ENCODE measurements at places on chromosomes 16 and 17.

DNA sequence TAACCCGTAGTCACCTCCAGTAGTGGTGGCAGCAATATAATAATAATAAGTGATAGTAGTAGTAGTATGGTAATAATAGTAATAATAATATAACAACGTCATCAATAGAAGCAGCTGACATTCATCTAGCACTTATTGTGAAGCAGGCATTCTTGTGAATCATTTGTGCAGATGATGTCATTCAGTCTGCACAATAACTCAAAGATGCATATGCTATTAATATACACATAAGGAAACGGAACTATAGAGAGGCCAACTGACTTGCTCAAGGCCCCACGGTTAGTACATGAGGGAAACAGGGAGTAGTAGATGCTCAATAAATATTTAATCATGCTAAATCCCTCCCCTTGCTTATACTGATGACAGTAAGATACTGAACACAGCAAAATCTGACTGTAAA lies 35.4 kb upstream of the GAN start:
- no peak for ATAC-seq

GRCh38 chr17:56913867-56914580 lies at the start of gene TRIM25:
TRIM25 (minus strand) TSS chr17:56914049; CDS start chr17:56913988, 61 bp downstream.
- peak; percentile 80 for ATAC-seq

DNA sequence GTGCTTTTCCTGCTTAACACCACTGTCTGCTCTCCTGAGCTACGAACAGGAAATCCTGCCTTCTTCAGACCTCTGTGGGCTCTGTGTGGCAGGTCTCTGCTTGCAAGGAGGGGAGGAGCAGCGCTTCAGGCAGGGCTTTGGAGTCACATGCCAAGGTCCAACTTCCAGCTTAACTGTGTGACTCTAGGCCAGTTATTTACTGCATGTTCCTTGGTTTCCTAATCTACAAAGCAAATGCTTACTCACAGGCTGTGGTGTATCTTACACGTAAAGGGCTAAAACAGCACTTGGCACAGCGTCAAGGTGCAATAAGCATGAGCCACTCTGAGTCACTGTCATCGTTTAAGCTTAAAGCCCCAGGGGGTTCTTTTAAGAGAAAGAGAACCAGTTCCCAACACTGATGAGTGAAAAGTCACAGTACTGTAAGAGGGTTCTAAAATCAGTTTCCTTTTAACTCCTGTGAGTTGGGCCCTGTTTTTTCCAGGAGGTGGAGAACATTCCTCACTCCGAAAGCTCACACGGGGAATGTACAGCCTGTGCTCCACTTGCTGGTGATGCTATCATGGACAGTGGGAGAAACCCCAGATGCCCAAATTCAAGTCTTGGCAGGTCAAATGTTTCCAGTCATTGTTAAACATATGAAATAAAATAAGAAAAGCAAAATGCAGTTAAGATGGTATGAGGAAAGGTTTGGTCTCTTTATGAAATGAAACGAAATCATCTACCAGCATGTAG lies 54.1 kb upstream of the BCAR1 start:
- ATAC-seq = peak; percentile 99

DNA sequence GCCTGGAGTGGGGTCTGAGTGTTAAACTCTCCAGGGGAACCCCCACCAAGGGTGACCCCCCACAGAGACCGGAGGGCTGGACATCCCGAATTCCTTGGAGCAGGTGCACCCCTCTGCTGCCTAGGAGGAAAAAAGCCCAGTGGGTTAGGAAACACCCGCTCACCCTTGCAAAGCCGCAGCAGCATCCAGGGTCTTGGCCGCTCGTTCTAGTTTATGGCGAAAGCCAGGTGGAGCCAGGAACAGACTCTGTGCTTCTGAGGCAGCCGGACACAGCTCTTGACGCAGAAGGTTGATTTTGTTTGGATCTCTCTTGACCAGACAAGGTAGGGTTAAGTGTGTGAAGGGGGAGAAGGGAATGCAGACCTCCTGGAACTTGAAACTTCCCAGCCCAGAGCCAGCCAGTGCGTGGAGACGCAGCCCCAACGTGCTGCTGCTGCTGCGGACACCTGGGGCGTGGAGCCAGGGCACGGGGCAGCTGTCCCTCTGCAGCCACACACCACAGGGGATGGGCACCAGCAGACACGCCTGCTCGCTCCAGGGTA lies 154.5 kb downstream of the LAT start:
- ATAC-seq = no peak

DNA sequence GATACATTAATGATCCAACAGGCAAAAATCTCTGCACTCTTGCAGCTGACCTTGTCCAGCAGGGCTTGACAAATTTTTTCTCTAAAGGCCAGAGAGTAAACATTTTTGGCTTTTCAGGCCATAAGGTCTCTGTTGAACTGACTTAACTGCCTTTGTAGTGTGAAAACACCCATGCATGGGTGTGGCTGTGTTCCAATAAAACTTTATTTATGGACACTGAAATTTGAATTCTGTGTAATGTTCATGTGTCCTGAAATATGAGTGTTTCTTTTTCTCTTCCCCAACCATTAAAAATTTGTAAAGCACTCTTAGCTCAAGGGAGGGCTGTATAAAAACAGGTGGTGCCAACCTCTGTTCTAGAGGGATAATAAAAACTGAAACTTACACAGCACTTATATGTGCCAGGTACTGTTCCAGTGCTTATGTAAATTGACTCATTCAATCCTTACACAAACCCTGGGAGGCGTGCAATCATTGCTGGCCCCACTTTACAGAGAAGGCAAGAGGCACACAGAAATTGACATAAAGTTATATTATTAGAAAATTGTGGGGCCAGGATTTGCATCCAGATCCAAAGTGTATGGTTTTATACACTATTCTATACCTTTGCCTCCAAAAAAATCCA lies 18.8 kb upstream of the ZNF423 start:
- ATAC-seq = no peak

DNA sequence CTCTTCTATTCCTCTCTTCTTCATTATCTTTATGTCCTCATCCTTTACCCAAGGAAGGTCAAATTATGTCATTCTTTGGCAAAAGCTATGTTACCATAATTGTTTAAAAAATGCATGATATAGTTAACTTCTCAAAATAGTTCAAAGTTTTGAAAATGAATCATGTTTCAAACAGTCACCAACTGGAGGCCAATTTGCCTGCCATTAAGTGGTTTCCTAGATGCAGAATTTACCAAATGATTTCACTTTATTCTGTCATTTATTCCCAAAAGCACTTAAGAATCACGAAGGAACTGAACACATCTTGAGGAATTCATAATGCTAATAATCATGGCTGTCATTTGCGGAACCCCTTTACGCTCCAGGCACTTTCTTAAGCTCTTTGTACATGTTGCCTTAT lies 190.9 kb upstream of the CDH11 start:
- no peak for ATAC-seq

DNA sequence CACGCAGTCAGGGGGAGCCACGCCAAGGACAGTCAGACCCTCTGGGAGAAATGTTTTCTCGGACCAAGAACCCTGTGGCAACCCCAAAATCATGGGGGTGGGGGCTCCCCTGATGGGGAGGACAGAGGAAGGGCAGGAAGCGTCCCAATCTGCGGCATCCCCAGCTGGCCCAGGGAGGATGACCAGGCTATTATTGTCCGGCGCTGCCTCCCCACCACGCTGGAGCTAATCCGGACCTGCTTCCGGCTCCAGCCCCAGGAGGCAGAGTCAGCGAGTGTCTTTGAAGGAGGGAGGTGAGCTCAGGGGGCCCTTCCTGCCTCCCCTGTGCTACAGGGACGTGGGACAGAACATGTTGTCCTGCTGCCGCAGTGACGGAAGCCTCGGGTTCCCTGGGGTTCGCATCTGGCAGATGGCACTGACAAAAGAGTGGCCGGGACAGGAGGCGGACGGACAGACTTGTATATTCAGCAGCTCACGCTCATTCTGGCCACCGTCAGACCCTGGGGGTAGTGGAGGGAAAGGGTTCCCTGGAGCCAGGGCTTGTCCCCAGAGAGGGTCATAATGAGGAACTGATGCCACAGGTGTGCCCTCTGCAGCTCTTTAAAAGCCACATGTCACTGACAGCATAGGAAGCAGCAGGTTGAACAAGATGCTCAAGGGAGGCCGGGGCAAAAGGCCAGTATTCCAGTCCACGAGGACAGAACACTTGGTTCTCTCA lies 54.3 kb upstream of the CDC42EP4 start:
- ATAC-seq = no peak

DNA sequence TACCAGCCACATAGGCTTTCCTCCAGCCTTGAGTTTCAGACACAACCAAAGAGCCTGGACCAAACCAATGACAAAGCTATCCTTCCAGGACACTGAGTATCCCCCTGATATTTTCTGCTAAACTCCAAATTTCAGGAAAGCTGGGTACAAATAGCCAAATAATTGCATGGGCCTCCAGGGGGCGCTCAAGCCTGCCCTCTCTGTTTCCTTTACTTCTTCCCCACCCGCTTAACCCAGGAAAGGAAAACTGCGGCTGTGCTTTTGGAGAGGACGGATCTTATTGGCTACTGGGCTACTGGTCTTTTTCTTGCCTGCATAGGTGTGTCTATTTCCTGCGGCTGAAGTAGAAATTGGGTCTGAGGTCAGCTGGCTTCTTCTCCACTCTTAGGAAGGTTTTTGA lies 30.1 kb downstream of the GNGT2 start:
- no peak for ATAC-seq

DNA sequence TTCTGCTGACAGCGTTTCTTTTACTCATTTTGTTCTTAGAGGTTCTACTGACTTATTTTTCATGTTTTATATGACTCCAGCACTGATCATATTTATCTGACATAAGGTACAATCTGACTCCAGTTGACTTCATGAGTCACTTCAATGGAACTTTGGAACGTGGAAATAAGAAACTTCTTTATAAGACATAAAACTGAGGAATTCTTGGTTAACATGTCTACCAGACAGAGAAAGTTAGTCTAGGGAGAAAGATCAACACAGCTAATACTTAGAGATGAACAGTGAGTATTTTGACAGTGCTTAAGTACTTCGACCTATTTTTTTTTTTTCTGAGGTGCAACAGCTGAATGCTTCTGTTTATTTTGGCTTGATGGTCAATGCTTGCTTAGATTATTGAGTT lies 679.5 kb downstream of the KCNJ2 start:
- no peak for ATAC-seq

- no peak for ATAC-seq
These were observed 13.1 kb downstream of the ODAD4 start for GRCh38 chr17:41943492-41943891.

- no peak for ATAC-seq
These were observed 11.7 kb downstream of the RHBDL3 start for GRCh38 chr17:32277284-32277683.

- no peak for ATAC-seq
These were observed 108.9 kb downstream of the MAP2K6 start for GRCh38 chr17:69523244-69523861.

- ATAC-seq = no peak
These were observed 18.2 kb upstream of the ABCA10 start for GRCh38 chr17:69246726-69247375.

DNA sequence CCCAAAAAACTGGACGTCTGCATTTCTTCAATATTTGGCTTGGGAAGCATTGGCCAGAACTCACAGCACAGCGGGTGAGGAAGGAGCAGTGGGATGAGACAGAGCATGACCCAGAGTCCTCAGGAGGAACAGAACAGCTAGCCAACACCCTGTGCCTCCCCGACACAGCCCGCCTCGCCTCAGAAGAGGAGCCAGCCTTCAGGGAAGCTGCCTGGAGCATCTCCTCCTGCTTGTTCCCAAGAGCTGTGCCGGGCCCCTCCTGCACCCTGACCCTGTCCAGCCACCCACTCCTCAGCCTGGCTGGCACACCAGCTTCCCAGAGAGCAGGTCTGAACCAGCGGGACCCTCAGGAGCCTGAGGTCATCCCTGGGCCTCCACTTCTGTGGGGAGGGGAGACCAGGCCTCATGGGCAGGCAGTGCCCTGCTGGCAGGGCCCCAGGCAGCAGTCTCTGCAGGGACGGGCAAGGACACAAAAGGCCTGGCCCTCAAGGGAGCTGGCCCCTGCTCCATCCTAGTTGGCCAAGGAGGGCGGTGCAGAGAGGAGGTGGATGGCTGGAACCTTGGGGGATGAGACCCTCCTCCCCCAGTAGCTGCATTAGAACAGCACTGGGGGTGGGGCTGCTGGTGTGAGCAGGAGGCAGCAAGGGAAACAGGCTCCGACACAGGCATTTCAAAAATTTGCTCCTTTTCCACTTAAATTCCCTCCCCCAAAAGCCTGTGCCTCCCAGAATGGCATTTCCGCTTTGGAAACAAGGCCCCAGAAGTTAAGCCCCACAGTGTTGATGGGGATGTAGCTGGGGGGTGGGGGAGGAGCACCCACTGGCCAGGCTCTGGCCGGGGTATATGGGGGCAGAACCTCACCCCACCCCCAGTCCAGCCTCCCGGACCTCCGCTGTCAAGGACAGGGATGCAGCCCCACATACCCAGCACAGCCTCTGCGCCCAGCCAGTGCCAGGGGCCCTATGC lies 1.8 kb upstream of the BCAR1 start:
- no peak for ATAC-seq

DNA sequence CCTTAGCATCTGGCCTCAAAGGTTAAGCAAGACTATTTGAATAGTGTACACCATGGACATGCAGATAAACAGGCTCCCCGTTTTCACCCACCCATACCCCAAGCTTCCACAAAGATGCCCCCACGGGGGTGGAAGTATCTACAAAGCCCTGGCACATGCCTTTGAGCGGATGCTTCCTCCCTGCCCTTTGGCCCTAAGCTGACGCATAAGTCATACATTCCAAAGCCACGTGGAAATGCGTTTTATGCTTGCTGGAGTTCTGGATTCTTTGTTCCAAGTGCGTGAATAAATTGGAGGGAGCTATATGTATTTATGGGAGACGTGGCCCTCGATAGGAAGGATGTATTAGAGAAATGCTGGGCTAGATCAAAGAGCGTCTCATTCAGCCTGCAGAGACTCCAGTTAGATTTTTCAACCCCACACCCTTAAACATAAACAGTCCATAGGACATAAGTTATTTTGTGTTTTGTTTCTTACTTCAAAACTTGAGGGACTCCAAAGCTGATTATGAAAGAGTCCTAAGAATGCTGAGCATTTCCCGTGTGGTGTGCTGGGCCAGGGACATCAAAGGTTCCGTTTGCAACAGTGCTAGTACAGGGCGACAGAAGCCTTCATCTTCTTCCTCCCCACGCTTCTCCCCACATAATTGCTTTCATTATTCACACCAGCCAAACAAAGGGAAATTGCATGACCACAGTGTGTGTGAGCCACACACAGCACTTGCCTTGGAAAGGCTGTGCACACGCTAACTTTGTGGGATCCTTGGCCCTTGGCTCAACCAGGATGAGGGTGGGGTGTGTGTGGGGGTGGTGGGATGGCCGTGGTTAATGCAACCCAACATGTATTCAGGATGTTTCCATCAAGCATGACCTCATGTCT lies 73.6 kb downstream of the WIPI1 start:
- ATAC-seq = no peak

GRCh38 chr16:54620197-54620596 lies 310.5 kb upstream of the IRX5 start:
- ATAC-seq = no peak

GRCh38 chr17:80312621-80313135 lies 52.0 kb downstream of the RNF213 start:
- ATAC-seq = no peak

DNA sequence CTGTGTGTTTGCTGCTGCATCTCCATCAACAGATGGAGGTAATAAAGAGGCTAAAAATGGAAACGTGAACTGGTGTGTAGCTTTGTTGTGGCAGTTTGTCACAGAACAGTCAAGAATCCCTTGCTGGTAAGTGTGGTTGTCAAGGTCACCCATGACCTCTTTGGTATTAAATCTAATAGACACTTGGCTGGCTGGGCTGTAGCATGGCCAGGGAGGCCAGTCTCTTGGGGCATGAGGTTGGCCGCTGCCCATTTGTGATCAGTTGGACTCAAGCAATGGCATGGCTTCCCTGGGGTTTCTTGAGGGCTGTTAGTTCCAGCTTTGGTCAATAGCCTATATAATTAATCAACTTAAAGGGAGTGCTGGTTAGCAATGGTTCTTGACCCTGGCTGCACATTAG lies 14.8 kb upstream of the HS3ST2 start:
- ATAC-seq = no peak

- ATAC-seq = no peak
These were observed 119.5 kb downstream of the SOX9 start for GRCh38 chr17:72240333-72240732.
